Hindlimb muscle (tissue), 1 donor: ENCODE measurements at places on chromosomes 1 and 21. TPM values are rescaled to one million over a fixed set of nuclear protein-coding genes. Genes with fewer than 3 reads are reported as not detected.

The CRP gene
- polyA plus RNA-seq = not detected

The FOXD2 gene
- polyA plus RNA-seq = 0.30 TPM

The FCMR gene
- 1.5 TPM for polyA plus RNA-seq

The ENTREP3 gene
- 17.6 TPM for polyA plus RNA-seq

The PAQR6 gene
- 5.2 TPM for polyA plus RNA-seq

The MIXL1 gene
- polyA plus RNA-seq = 0.62 TPM

The FAM151A gene
- polyA plus RNA-seq = 0.85 TPM

The SVBP gene
- 48.6 TPM for polyA plus RNA-seq

The EFNA1 gene
- polyA plus RNA-seq = 24.7 TPM

The CNN3 gene
- 353 TPM for polyA plus RNA-seq

The GJB5 gene
- polyA plus RNA-seq = 0.39 TPM

The WDR77 gene
- polyA plus RNA-seq = 35.6 TPM
